ENCODE measurements at places on chromosomes 1 and 21.

- no peaks in the 10 kb centered on the region for H3K36me3 ChIP-seq
- no peak overlapping the region for H3K4me3 ChIP-seq
Measured at GRCh38 chr1:10973552-10973951, 38.9 kb upstream of the TARDBP start.

- H3K4me1 ChIP-seq, result no peaks in the 10 kb centered on the region
Measured at GRCh38 chr1:160877221-160877620, 7.8 kb downstream of the ITLN1 start.

- DNase-seq, result no peak
- no peaks in the 10 kb centered on the region for H3K27me3 ChIP-seq
- peak overlapping the region; percentile 49 for H3K4me3 ChIP-seq
- no peaks in the 10 kb centered on the region for H3K36me3 ChIP-seq
Measured at GRCh38 chr1:178541829-178542553, 29.1 kb downstream of the TEX35 start.

GRCh38 chr21:23014021-23014420, 2015.8 kb downstream of the NCAM2 start:
- H3K27ac ChIP-seq, result no peak overlapping the region
- no peaks in the 10 kb centered on the region for H3K36me3 ChIP-seq
- no peak overlapping the region for H3K4me3 ChIP-seq
- H3K4me1 ChIP-seq, result no peaks in the 10 kb centered on the region
- no peaks in the 10 kb centered on the region for H3K27me3 ChIP-seq

DNA sequence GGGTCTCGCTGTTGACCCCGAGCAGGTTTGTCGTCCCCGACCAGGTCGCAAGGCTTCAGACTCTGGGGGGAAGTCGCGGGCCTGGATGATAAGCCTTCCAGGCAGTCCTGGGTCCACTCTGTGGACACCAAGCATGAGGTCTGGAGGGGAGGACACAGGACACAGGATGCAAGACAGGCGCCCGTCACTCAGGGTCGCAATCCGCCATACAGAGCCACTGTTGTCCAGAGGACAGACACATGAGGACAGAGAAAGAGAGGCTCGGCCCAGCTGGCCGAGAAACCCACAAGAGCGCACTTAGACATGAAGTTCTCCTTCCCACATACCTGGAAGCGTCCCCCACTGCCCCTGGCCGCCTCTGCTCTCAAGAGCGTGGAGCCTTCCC, 4.8 kb upstream of the FOXD2 start:
- H3K4me3 ChIP-seq, result no peak overlapping the region
- H3K27me3 ChIP-seq, result peaks cover 1% of the 10 kb centered on the region

GRCh38 chr1:175823406-175823805, 80.0 kb upstream of the TNR start:
- DNase-seq, result no peak
- no peak overlapping the region for H3K27ac ChIP-seq
- no peaks in the 10 kb centered on the region for H3K36me3 ChIP-seq

DNA sequence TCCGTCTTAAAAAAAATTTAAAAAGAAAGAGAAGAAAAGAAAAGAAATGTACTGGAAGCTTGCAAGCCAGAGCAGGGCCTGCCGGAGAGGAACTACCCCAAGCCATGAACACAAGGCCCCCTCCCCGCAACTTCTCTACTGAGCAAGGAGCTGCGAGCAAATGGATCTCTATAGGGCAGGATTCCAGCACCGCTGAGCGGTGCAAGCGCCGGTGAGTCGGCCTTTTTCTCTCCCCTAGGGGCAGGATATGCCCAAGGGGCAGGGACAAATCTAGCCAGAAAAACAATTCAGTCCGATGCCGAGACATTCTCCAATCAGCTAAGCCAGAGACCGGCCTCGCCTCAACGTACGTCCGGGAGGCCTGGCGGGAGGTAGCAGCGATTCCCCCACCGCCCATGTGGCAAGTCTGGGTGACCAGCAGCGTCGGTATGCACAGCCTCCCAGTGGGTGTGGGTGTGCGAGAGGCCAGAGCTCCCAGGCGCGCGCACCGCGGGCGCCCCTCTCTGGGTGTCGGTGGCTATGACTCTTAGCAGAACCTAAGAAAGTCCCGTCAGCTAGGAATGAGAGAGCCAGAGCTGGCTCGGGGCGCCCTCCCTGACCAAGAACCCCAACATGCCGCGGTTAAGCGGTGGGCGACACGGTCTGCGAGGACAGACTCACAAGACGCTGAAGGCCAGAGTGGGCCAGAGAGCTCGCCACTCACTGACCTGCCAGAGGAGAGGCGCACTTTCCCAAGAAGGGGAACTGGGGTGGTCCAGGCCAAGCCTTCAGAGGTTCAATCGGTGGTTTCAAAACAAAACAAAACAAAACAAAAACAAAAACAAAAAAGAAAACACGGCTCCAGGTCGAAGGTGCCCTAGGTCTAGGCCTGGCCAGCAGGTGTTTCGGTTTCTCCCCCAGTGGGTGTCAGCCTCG, 1.9 kb downstream of the CSMD2 start:
- no peak for DNase-seq
- no peaks in the 10 kb centered on the region for H3K4me1 ChIP-seq
- no peak overlapping the region for H3K27ac ChIP-seq
- H3K36me3 ChIP-seq, result no peaks in the 10 kb centered on the region
- peaks cover 74% of the 10 kb centered on the region for H3K27me3 ChIP-seq

GRCh38 chr1:164587617-164588501, 28.9 kb downstream of the PBX1 start:
- H3K36me3 ChIP-seq, result no peaks in the 10 kb centered on the region
- H3K4me1 ChIP-seq, result peaks cover 7% of the 10 kb centered on the region
- H3K27ac ChIP-seq, result no peak overlapping the region
- no peak for DNase-seq

GRCh38 chr1:241240069-241240468, 116.9 kb downstream of the RGS7 start:
- no peaks in the 10 kb centered on the region for H3K4me1 ChIP-seq
- no peaks in the 10 kb centered on the region for H3K36me3 ChIP-seq
- H3K27ac ChIP-seq, result no peak overlapping the region
- no peaks in the 10 kb centered on the region for H3K27me3 ChIP-seq

DNA sequence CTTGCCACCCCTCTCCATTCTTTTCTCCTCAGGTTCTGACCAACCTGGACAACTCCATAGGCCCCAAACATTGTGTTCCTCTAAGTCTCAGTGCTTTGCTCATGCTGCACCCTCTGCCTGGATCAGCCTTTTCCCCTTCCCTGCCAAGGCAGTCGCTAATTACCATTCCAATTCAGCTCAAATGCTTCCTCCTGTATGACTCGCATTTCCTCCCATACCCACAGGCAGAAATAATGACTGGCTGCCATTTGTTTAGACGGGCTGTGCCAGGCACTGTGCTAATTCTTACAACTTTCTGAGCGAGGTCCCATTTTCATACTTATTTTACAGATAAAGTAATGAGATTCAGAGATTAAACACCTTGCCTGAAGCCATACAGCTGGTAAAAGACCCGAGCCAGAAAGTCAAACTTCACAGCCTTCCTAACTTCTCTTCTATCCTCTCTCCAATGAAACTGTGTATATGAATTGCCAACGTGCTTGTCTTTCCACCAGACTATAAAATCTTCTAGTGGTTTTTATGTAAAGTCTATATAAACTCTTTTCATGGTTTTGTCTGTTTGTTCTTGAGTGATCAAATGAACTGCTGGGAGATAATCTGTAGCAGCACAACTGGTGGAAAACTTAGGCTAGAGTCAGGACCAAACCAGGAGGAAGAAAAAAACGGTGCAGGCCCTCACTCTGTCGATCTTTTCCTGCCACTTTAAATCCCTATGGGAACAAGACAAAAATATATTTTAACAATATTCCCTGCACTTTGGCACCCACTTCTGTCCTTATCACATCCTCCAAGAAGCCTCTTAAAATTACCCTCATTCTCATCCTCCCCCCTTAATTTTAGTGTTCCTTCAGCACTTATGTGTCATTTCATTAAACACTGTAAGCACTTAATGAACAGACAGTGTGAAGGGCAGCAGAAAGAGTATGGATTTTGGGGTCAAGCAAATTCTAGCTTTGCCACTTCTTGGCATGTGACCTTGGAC, 33.7 kb downstream of the RAB3B start:
- no peaks in the 10 kb centered on the region for H3K4me1 ChIP-seq
- H3K27me3 ChIP-seq, result no peaks in the 10 kb centered on the region
- H3K4me3 ChIP-seq, result no peak overlapping the region
- no peak overlapping the region for H3K27ac ChIP-seq
- no peak for DNase-seq

GRCh38 chr1:154911691-154912550, 24.6 kb downstream of the PMVK start:
- no peak for DNase-seq
- no peak overlapping the region for H3K27ac ChIP-seq
- H3K36me3 ChIP-seq, result no peaks in the 10 kb centered on the region
- no peak overlapping the region for H3K4me3 ChIP-seq

- H3K27me3 ChIP-seq, result no peaks in the 10 kb centered on the region
- H3K27ac ChIP-seq, result no peak overlapping the region
- H3K4me3 ChIP-seq, result no peak overlapping the region
Measured at GRCh38 chr1:231778009-231778719, 151.6 kb downstream of the DISC1 start.

- H3K27me3 ChIP-seq, result no peaks in the 10 kb centered on the region
- H3K27ac ChIP-seq, result peak overlapping the region; percentile 93
- H3K36me3 ChIP-seq, result no peaks in the 10 kb centered on the region
- no peak overlapping the region for H3K4me3 ChIP-seq
- peaks cover 51% of the 10 kb centered on the region for H3K4me1 ChIP-seq
Measured at GRCh38 chr21:38796424-38796823, 9.3 kb upstream of the ETS2 start.

- peaks cover 15% of the 10 kb centered on the region for H3K4me1 ChIP-seq
- no peak for DNase-seq
- H3K36me3 ChIP-seq, result peaks cover 13% of the 10 kb centered on the region
- no peak overlapping the region for H3K4me3 ChIP-seq
- no peaks in the 10 kb centered on the region for H3K27me3 ChIP-seq
Measured at GRCh38 chr21:33360281-33360680, 35.5 kb downstream of the IFNAR1 start.

DNA sequence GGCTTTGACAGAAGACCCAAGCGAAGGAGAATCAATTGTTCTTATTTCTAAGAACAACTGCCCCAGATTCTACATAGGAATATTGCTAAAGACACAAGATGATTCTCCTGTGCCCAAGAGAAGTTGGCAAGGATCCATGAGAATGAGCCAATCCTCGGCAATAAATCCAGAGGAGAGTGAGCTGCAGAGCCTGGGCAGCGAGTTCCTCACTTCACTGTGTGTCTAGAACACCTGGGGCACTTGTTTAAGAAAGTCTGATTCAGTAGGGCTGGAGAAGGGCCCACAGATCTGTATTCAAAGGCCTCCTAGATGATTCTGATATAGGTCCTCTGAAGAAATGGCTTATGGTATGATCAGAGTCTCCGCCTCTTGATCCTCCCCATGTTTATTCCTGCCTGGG, 31.8 kb downstream of the GADD45A start:
- no peaks in the 10 kb centered on the region for H3K36me3 ChIP-seq
- DNase-seq, result peak; percentile 72
- peaks cover 37% of the 10 kb centered on the region for H3K4me1 ChIP-seq
- H3K27ac ChIP-seq, result peak overlapping the region; percentile 57

- DNase-seq, result no peak
- peaks cover 3% of the 10 kb centered on the region for H3K27me3 ChIP-seq
- no peaks in the 10 kb centered on the region for H3K36me3 ChIP-seq
- no peaks in the 10 kb centered on the region for H3K4me1 ChIP-seq
- H3K4me3 ChIP-seq, result no peak overlapping the region
- H3K27ac ChIP-seq, result no peak overlapping the region
Measured at GRCh38 chr1:184324972-184325371, 61.9 kb upstream of the C1orf21 start.

DNA sequence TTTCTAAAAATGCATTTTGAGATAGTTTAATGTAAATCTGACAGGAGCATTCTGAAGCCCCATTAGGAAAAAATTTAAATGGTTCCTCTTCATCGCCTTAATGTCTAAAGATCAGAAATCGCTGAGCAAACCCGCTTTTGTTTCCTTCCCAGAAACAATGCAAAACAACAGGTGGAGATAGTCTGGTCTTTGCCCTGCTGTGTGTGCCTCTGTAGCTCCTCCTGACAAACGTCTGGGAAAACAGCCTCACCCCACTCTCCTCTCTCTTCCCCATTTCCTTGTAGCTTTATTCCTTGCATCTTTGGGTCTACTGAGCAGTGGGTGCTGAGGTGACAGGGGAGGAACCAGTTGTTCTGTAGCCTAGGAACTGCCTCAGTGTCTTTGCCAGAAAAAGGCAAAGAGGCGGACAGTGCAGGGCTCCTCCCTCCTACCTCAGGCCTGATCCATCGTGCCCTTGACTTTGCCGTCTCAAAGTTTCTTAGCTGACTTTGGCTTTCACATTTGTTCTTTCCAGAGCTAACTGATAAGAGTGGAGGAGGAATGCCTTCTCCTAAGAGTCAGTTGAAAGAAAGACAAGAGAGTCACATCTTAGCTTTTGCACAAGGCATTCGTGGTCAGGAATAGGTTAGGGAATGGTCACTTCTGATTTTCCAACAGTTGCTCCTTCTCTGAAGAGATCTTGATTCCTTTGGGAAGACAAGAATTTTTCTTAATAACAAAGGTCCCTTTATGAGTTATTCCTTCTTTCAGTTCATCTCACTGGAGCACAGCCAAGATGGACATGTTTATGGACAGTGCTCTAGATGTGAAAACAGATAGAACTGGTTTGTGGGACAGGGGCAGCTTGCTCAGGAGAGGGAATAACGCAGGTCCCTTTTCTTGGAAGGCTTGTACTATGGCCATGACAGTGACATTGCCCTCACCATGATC, 24.9 kb downstream of the SYT11 start:
- no peaks in the 10 kb centered on the region for H3K4me1 ChIP-seq
- H3K4me3 ChIP-seq, result no peak overlapping the region

All from RWPE2 (cell line).